ENCODE measurements at places on chromosomes 12 and 14. TPM values are rescaled to one million over a fixed set of nuclear protein-coding genes. Genes with fewer than 3 reads are reported as not detected.

ANKS1B gene
- total RNA-seq, result 0.63 TPM

CCDC177 gene
- total RNA-seq, result not detected

DAO gene
- not detected for total RNA-seq

TXNDC16 gene
- total RNA-seq, result 4.0 TPM

VDR gene
- 224 TPM for total RNA-seq

LRTM2 gene
- total RNA-seq, result 0.14 TPM

SERPINA5 gene
- total RNA-seq, result not detected

TRPV4 gene
- not detected for total RNA-seq

KRT85 gene
- total RNA-seq, result not detected

PLBD1 gene
- total RNA-seq, result not detected

ATL1 gene
- 0.77 TPM for total RNA-seq

TAS2R30 gene
- total RNA-seq, result 2.3 TPM

EPYC gene
- total RNA-seq, result not detected

CLEC4C gene
- not detected for total RNA-seq

ARHGEF40 gene
- total RNA-seq, result 0.37 TPM

NANOG gene
- not detected for total RNA-seq

CIDEB gene
- 12.9 TPM for total RNA-seq

DNA sequence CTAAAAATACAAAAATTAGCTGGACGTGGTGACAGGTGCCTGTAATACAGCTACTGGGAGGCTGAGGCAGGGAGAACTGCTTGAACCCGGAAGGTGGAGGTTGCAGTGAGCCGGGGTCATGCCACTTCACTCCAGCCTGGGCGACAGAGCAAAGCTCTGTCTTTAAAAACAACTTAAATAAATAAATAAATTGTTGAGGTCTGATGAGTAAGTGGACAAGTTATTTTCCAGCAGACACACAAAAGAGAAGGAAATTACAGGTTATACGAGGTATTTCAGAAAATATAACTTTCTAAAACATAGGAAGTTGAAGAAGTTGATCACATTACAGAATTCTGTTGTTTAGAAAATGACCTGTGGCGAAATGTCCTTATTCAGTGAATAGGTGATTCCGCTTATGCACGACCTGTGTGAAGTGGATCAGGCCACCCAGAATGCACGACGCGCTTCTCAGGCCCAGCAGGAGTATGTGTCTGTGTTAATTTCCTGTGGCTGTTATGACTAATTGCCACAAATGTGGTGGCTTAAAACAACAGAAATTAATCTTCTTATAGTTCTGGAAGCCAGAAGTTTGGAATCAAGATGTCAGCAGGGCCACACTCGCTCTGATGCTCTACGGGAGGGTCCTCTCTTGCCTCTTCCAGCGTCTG, 38.1 kb downstream of the P2RX7 start:
- DNase-seq, result no peak
- H3K36me3 ChIP-seq, result peaks cover under 1% of the 10 kb centered on the region
- no peaks in the 10 kb centered on the region for H3K27me3 ChIP-seq
- H3K4me1 ChIP-seq, result no peaks in the 10 kb centered on the region

DNA sequence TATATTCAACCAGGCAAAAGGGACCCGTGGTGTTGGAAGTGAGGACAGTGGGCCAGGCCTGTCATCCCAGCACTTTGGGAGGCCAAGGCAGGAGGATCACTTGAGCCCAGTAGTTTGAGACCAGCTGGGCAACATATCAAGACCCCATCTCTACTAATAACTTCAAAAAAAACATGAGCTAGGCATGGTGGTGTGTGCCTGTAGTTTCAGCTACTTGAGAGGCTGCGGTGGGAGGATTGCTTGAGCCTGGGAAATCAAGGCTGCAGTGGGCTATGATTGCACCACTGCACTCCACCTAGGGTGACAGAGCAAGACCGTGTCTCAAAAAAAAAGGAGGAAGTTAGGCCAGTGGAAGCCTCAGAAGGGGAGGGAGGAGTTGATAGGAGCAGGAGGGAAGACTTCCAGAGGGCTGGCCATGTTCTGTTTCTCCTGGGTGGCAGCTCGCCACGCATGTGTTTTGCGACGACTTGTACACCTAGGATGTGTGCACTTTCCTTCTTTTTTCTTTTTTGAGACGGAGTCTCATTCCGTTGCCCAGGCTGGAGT, 10.1 kb downstream of the SLC25A29 start:
- no peaks in the 10 kb centered on the region for H3K36me3 ChIP-seq
- H3K4me1 ChIP-seq, result no peaks in the 10 kb centered on the region
- H3K4me3 ChIP-seq, result no peak overlapping the region
- DNase-seq, result no peak

DNA sequence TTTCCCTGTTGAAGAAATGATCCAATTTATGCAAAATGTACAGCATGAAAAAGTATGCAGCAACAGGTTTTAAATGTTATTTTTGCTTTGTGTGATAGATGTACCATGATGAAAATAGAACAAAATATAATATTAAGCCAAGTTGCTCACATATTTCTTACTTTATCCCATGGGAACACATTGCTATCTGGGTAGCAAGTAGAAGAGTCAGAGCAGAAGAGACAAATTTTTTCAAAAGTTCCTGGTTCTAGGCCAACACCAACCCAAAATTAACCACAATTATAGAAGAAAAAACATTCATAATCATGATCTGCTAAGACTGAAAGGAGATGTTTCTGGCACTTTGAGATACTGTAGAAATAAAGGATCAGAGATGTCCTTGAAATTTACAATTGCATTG, 79.9 kb upstream of the SYT10 start:
- H3K4me1 ChIP-seq, result no peaks in the 10 kb centered on the region
- H3K27ac ChIP-seq, result no peak overlapping the region
- H3K36me3 ChIP-seq, result no peaks in the 10 kb centered on the region
- H3K27me3 ChIP-seq, result no peaks in the 10 kb centered on the region
- H3K4me3 ChIP-seq, result no peak overlapping the region

DNA sequence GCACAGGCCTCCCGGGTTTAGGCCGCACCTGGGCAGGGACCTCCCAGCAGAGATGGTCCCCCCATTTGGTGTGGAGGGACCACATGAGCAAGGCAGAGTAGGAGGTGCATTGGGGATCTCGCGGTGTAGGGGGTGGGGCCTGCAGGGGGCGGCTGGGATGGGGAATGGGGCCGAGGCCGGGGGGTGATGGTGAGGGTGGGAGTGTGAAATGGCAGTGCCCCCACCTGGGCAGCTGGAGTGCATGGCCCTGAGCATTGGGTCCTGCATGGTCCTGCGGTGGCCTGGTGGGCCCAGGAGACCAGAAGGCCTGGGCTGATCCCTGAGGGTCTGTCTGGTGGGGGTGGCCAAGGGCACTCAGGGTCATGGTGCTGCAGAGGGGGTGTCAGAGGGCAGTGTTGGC, 111.8 kb downstream of the KIF26A start:
- H3K4me1 ChIP-seq, result no peaks in the 10 kb centered on the region
- H3K36me3 ChIP-seq, result peaks cover 2% of the 10 kb centered on the region
- no peak overlapping the region for H3K27ac ChIP-seq
- H3K4me3 ChIP-seq, result no peak overlapping the region
- no peak for DNase-seq
- peaks cover 6% of the 10 kb centered on the region for H3K27me3 ChIP-seq

- peaks cover 46% of the 10 kb centered on the region for H3K36me3 ChIP-seq
- H3K27me3 ChIP-seq, result no peaks in the 10 kb centered on the region
These were observed 7.4 kb downstream of the CDKN1B start for GRCh38 chr12:12724421-12725085.

DNA sequence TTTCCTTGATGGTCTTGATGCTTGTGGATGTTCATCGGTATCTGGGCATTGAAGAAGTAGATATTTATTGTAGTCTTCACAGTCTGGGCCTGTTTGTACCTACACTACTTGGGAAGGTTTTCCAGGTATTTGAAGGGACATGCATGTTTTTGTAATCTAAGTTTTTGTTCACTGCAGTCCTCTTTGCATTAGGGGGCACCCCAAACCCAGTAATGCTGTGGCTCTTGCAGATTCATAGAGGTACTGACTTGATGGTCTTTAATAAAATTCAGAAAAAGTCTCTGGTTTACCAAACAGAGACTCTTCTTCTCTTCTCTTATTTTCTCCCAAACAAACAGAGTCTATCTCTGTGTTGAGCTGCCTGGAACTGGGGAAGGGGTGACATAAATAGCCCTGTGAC, 150.9 kb upstream of the SLC16A7 start:
- H3K4me1 ChIP-seq, result no peaks in the 10 kb centered on the region
- H3K27ac ChIP-seq, result no peak overlapping the region
- H3K36me3 ChIP-seq, result no peaks in the 10 kb centered on the region
- no peak for DNase-seq

GRCh38 chr14:65339866-65340265, 72.7 kb upstream of the FUT8 start:
- peaks cover 7% of the 10 kb centered on the region for H3K36me3 ChIP-seq
- peaks cover 51% of the 10 kb centered on the region for H3K4me1 ChIP-seq
- peak overlapping the region; percentile 42 for H3K4me3 ChIP-seq
- no peak for DNase-seq
- peak overlapping the region; percentile 43 for H3K27ac ChIP-seq

- peaks cover 2% of the 10 kb centered on the region for H3K36me3 ChIP-seq
- H3K4me3 ChIP-seq, result no peak overlapping the region
- no peak for DNase-seq
These were observed 215.4 kb upstream of the DCN start for GRCh38 chr12:91397866-91398532.

- H3K4me1 ChIP-seq, result peaks cover 53% of the 10 kb centered on the region
- no peak for DNase-seq
- no peak overlapping the region for H3K4me3 ChIP-seq
These were observed 16.9 kb downstream of the AEBP2 start for GRCh38 chr12:19456176-19456575.

- DNase-seq, result peak; percentile 52
- H3K27me3 ChIP-seq, result no peaks in the 10 kb centered on the region
- peak overlapping the region; percentile 93 for H3K27ac ChIP-seq
- H3K4me1 ChIP-seq, result peaks cover 86% of the 10 kb centered on the region
- peaks cover 13% of the 10 kb centered on the region for H3K36me3 ChIP-seq
These were observed 96.5 kb downstream of the LGMN start for GRCh38 chr14:92651758-92652406.

DNA sequence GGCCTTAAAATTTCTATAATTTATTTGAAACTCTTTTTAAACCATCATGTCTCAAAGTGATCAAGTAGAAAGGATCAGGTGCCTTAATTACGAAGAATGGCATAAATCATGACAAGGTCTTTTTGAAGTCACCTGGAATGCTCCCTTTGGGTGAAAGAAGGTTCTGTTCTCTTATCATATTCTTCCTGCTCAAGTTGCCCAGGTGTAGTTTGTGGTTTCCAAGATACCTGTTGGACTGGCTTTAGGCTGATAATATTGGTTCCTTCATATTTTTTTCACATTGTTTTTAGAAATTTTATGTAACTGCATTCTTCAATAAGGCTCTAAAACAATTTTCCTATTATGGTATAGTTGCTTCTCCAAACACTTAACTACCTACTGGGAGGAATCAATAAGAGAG, 29.2 kb downstream of the RASSF3 start:
- no peak for DNase-seq
- no peaks in the 10 kb centered on the region for H3K27me3 ChIP-seq
- peak overlapping the region; percentile 89 for H3K27ac ChIP-seq
- H3K36me3 ChIP-seq, result peaks cover 6% of the 10 kb centered on the region

GRCh38 chr12:116599285-116600136, 40.3 kb downstream of the MAP1LC3B2 start:
- H3K36me3 ChIP-seq, result no peaks in the 10 kb centered on the region
- H3K4me3 ChIP-seq, result no peak overlapping the region
- peaks cover 9% of the 10 kb centered on the region for H3K4me1 ChIP-seq
- no peaks in the 10 kb centered on the region for H3K27me3 ChIP-seq
- no peak overlapping the region for H3K27ac ChIP-seq

DNA sequence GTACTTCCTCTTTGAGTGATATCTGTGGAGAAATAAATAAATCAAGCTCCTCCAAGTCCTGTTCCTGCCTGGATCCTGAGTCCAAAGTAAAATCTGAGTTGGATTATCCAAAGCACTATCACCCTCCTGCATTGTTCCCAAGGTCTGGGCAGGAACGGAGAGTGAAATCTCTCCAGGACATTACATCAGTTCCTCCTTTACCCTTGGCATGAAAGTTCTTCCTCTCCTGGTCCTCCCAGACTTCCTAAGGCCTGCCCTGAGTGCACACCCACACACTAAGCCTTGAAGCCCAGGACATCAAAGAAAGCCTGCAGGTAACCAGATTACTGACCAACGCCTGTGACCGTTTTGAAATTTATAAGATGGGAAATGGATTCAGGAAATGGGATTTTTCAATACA, 206.8 kb upstream of the BCL2L14 start:
- H3K4me3 ChIP-seq, result no peak overlapping the region
- DNase-seq, result no peak
- H3K4me1 ChIP-seq, result peaks cover 54% of the 10 kb centered on the region
- H3K27ac ChIP-seq, result no peak overlapping the region
- peaks cover 36% of the 10 kb centered on the region for H3K36me3 ChIP-seq
- H3K27me3 ChIP-seq, result no peaks in the 10 kb centered on the region

- DNase-seq, result no peak
- no peak overlapping the region for H3K4me3 ChIP-seq
- no peaks in the 10 kb centered on the region for H3K36me3 ChIP-seq
- peaks cover 13% of the 10 kb centered on the region for H3K27me3 ChIP-seq
These were observed 12.9 kb upstream of the EPYC start for GRCh38 chr12:91017511-91018263.

DNA sequence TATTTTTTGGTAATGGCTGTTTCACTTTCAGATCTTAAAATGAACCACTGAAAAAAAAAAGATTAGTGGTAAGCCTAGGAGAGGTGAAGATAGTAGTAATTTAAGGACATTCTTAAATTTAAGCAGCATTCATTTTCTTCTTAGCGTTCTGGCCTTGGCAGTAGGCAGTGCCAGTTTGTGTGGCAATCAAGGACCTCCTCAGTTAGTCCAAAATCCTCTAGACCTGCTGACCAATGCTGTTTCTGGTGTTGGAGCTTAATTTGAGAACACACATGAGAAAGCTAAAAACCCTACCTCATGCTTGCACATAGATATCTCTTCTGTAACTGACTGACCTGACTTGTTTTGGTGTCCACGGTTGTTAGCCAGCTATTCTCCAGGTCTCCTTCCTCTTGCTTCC, 219.8 kb upstream of the RGS6 start:
- peaks cover 28% of the 10 kb centered on the region for H3K4me1 ChIP-seq
- peak overlapping the region; percentile 18 for H3K27ac ChIP-seq
- H3K36me3 ChIP-seq, result peaks cover 5% of the 10 kb centered on the region
- no peaks in the 10 kb centered on the region for H3K27me3 ChIP-seq
- no peak for DNase-seq

GRCh38 chr12:46516933-46517578, 144.5 kb upstream of the SLC38A2 start:
- peak overlapping the region; percentile 94 for H3K27ac ChIP-seq
- no peaks in the 10 kb centered on the region for H3K27me3 ChIP-seq
- DNase-seq, result peak; percentile 39
- peaks cover 14% of the 10 kb centered on the region for H3K36me3 ChIP-seq
- H3K4me3 ChIP-seq, result peak overlapping the region; percentile 71

DNA sequence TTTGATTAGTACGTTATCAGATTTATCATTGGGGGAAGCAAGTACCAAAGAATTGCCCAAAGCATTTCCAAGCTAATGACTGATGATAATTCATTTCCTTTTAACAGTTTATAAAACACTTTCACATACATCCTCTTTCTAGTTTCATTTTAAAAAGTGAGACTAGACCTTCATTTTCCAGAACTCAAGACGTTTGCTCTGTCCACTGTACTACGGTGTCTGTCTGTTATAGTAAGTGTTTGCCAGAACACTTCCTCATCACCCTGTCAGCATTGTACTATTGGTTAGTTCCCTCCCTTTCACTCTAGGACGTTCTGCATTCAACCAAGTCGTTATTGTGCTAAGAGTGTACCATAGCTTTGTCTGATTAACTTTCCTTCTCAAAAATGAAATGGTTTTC, 81.7 kb upstream of the TMEM263 start:
- no peak overlapping the region for H3K27ac ChIP-seq
- H3K27me3 ChIP-seq, result no peaks in the 10 kb centered on the region
- H3K4me1 ChIP-seq, result peaks cover 11% of the 10 kb centered on the region
- DNase-seq, result no peak
- H3K4me3 ChIP-seq, result no peak overlapping the region
